Mesenteric fat pad (tissue), 1 donor: ENCODE measurements at places on chromosomes 7 and 10. TPM values are rescaled to one million over a fixed set of nuclear protein-coding genes. Genes with fewer than 3 reads are reported as not detected.

Gene ERVW-1
- not detected for total RNA-seq

- DNase-seq, result no peak
Measured at GRCh38 chr7:106537119-106537518, 123.8 kb downstream of the CCDC71L start.

DNA sequence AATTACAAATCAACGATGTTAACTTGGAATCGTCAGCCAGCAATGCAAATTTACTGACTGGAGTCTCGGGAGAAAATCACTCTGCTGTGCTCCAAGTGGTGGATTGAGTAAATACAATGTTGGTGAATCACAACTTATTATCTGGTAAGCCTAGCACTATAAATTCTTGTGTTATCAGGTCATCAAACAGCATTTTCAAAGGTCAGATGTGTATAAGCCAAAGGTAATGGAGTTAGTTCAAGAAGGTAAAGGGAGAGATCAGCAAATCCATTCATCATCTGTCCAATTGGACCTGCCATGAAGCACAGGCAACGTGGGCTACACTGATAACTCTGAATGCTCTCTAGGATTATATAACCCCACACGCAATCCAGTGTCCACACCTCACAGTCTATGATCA is 13.9 kb downstream of the CUBN start:
- no peak for DNase-seq

DNA sequence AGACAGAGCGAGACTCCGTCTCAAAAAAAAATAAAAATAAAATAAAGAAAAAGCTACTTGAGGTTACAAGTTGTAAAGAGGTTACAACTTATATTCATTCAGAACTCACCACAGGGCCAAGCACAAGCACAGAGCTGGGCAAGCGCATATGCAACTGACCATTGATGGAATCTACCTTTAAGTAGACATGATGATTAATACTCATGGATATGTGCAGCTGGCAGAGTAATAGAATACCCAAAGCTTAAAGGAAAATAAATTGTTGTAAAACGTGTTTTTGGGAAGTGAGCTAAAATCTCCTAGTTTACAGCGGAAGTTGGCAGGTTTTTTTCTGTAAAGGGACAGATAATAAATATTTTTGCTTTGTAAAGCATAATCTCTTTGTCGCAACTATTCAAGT is 111.6 kb downstream of the TMEM168 start:
- no peak for DNase-seq

DNA sequence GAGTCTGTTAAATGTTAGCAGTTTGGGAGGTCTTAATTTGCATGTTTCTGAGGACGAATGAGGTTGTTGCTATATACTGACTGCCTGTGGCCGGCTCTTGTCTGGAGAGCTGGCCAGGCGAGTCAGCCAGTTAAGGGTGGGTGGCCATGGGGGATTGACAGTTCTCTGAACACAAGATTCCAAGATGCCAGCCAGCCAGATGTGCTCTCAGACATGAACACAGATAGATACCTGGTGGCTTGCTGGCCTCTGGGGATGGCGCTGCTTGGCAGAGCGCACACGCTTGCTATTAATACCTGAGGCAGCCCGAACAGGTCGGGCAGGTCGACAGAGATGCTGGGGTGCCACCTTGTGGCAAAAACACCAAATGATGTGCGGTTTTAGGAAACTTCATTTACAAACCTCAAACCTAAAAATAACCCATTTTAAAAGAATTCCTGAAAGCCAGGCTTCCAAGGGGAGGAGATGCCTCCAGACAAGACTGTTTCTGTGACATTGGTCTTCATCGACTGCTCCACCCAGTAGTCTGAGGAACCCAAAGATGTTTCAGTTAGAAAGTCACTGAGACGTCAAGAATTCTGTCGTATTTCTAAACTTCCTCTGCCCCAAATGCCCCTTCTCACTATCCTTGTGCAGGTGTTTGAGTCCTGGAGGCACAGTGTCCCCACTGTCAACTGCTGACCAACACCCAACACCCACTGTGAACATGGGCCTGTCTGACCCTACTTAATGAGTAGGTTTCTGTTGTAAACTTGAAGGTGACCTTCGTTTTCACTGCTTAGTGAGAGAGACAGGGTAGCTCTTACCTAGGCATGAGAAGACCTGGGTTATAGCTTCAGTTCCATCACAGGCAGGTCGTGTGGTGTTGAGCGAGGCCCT is 123.4 kb downstream of the NT5C2 start:
- no peak for DNase-seq

- DNase-seq, result no peak
Measured at GRCh38 chr7:40499718-40500117, 364.9 kb downstream of the SUGCT start.

GRCh38 chr7:50472427-50472826 is 22.3 kb upstream of the FIGNL1 start:
- DNase-seq, result no peak

DNA sequence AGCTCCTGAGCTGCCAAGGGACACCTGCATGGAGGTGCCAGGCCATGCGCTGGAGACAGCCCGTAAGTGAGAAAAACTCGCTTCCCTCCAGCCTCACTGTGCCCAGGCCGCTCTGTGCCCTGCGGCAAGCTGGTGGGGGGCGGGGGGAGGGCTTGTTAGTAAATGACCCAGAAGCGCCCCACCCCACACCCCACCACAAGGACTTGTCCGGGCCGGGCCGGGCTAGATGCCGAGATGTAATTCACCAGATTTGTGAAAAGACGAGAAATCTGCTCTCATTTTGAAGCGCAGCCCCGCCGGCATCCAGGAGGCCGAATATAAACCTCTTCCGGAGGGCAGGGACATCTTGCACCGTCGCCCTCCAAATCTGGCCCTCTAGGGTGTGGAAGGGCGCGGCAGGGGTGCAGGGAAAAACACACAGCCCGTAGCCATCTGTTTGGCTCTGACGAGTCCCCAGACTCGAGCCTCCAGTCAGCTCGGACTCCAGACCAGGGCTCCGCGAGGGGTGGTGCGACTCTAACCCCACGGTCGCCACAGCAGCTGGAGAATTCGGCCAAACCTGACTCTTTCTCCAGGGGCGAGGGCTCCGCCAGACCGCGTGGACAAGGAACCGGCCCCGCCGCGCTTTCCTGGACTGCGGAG is 14.8 kb downstream of the TLX1 start:
- DNase-seq, result no peak

GRCh38 chr7:82678259-82678658 is 234.7 kb upstream of the CACNA2D1 start:
- DNase-seq, result no peak
